Lung (tissue), 17 donors: ENCODE measurements at places on chromosomes 4 and X.

GRCh38 chr4:52366621-52367020 is 292.5 kb downstream of the USP46 start:
- DNase-seq = peak; percentile 52

GRCh38 chr4:52701207-52701606 is 42.1 kb upstream of the USP46 start:
- no peak for DNase-seq

DNA sequence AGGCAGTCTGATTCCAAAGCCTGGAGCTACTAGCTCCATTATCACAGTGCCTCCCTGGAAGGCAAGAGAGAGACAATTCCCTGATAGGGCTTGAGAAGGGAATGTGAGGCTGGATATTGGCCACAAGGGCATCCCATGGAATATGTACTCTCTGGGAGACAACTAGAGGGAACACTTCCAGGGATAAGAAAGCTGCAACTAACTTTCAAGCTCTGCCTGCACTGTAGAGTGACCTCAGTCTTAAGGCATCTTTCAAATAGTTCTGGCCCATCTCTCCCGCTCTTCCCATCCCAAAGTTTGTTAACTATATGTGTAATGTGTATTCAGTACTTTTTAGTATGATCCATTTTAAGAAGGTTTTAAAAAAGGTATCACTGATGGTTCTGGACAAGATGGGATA is 13.1 kb upstream of the RNF212 start:
- no peak for DNase-seq

DNA sequence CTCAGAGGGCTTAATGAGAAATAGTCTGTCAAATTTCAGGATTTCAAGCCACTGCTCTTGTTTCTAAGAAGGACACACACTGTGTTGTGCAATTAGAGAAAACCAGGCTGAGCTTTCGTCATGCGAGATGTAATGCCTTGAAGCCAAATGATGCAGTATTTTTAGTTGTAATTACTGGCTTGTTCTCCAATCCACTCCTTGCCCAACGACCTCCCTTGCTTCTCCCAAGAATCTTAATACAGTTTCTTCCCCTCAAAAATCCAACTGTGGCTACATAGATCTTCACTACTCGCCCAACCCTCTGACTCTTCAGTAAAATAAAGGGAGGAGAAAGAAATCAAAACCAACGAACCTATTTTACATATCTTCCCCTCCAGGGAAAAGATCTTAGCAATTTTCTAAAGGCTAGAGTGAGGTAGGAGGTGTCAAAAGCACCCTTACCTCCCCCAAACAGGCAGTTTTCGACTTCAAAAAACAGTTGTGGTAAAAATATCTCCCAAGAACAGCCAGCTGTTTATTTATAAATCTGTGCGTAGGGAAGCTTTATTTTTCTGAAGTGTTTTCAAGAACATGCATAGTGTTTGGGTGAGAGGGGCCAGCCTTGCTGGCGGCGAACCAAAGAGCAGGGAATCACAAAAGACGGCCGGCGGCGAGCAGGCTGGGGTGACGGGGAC is 68.7 kb downstream of the MGST2 start:
- peak; percentile 67 for DNase-seq

- no peak for DNase-seq
Observed at GRCh38 chr4:75099321-75099720, 166.4 kb downstream of the PARM1 start.

- DNase-seq = peak; percentile 60
Observed at GRCh38 chr4:102881343-102881742, 12.6 kb downstream of the CISD2 start.

DNA sequence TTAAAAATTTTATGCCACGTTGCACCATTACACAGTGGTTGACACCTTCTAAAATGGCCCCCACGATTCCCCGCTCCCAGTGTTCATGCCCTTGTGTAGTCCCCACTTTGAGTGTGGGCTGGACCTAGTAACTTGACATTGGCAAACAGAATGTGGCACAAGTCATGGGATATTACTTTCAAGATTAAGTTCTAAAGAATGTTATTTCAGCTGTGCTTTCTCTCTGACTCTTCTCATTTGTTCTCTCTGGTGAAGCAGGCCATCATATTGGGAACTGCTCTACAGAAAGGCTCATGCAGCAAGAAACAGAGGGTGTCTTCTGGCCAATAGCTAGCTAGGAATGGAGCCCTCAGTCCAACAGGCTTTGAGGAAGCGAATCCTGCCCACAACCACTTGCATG is 67.1 kb downstream of the ATXN3L start:
- DNase-seq = no peak

DNA sequence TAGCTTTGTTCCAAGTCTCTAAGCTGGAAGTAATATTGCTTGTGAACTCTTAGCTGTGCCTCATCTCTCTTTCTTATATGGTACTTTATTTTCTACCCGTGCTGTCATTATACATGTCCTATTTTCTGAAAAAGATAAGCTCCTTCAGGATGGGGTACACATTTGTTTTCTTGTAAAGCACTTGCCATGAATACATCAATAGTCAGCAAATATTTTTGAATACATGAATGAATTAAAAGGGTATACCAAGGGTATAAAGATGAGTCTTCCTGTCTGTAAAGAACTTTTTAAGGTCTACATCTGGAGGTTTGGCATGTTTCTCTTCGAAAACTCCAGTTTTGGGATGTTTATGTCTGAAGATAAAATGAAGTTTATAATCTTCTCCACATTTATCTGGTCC is 26.7 kb downstream of the SCOC start:
- no peak for DNase-seq

DNA sequence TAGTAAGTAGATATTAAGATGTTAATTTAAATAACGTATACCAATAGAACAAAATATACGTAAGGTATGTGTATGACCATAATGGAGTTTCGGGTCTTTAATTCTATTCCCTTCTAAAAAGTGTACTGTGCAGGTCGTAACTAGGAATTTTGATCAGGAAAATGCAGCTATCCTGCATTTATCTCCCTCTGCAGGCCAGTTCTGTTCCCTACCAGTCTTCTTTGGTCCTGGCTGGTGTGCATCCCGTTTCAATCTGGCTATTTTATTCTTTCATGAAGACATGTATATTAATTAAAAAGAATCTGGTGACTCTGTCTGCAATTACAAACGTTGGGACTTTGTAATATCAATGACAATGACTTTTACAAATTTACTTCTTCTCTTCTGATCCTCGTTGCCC is 534.1 kb upstream of the AADAT start:
- no peak for DNase-seq

- DNase-seq = no peak
Observed at GRCh38 chrX:123756320-123756719, 23.5 kb upstream of the THOC2 start.

GRCh38 chr4:99808260-99808857 is 8.3 kb upstream of the DAPP1 start:
- peak; percentile 41 for DNase-seq

- no peak for DNase-seq
Observed at GRCh38 chr4:60042941-60043340, 1157.2 kb upstream of the ADGRL3 start.

DNA sequence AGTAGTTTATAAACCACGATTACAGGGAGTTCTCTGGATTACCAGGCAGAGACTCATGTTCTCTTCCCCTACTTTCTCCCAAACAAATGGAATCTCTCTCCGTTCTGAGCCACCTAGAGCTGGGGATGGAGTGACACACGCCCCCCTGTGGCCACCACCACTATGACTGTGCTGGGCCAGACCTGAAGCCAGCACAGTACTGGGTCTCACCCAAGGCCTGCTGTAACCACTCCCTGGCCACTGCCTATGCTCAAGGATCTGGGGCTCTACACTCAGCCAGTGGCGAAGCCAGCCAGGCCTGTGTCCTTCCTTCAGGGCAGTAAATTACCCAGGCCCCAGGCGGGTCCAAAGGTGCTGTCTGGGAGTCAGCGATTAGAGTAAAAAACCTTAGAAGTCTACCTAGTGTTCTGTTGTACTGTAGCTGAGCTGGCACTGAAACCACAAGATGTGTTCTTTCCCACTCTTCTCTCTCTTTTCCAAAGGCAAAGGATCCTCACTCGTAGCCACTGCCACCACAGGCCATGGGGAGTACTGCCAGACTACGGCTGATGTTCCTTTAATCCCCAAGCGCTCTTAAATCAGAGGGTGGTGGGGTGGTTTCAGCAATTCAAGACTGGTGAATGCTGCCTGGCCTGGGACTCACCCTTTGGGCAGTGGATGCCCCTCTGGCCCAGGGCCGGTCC is 412.2 kb upstream of the ARX start:
- no peak for DNase-seq

DNA sequence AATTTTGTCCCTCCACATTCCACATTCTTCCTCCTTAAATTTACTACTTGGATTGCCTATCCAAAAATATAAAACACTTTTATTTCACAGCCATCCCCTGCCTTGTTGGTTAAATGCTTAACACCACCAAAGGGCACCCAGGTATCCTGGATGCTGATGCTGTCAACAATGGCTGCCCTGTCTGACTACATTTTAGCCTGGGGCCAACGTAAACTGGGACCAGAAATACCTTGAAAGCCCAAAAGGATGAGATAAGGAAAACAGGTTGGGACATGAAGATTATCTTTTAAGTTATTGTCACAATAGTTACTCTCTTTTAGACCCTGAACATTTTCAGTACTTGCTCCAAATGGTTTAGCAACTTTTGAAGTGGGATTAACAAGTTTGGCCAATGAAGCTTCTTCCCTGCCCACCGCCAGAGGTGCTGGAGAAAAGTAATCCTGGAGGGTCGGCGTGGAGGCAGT is 775 bp upstream of the YIPF6 start:
- DNase-seq = no peak

- DNase-seq = peak; percentile 76
Observed at GRCh38 chrX:19593690-19594089, 78.4 kb upstream of the MAP3K15 start.

DNA sequence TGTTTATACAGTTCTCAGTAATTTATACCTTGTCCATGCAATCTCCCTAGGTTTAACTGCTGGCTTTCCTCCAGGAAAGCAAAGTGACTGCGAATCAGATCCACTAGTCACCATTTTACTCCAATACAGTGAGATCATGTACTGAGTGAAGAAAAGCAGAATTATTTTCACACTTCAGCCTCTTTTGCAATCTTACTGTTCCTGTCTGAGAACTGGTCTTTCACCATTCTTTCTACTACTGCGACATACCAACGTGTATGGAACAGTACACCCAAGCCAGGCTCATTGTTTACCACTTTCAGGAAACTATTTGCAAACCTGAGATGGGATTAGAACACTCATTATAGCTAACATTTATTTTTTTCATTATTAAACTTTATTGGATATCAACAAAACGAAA is 8.0 kb upstream of the MSL3 start:
- DNase-seq = peak; percentile 29

DNA sequence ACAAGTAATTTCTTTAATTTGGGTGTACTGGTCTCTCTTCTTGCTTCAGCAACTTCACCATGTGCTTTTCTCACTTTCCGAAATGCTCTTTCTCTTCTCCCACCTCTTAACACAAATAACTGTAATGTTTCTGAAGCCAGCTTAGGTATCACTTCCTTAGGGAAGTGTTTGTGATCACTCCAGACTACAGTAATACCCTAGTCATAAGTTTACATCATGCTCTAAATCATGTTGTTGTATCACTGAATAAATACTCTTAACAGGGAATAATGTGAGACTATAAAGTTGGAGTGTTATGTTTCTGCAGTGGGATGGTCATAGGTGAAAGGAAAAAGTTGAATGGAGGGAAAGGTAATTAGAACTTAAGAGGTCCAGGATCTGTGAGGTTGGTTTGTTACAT is 712.3 kb downstream of the C4orf33 start:
- DNase-seq = no peak

DNA sequence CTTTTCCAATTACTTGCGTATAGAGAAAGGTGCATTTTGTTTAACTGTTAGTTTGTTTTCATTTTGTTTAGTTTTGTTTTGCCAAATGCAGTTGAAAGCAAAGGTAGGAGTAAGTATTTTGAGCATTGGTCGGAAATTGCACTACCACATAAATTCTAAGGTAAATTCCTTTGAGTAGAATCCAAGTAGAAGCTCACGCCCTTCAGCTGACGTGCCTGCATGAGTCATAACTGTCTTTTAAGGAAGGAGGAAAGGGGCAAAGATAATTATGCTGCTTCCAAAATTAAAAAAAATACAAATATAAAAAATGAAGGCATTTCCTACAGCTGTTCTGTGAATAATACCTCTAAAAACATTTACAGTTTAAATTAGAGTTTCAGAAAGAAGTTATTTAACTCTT is 110.2 kb upstream of the MYOZ2 start:
- DNase-seq = no peak

DNA sequence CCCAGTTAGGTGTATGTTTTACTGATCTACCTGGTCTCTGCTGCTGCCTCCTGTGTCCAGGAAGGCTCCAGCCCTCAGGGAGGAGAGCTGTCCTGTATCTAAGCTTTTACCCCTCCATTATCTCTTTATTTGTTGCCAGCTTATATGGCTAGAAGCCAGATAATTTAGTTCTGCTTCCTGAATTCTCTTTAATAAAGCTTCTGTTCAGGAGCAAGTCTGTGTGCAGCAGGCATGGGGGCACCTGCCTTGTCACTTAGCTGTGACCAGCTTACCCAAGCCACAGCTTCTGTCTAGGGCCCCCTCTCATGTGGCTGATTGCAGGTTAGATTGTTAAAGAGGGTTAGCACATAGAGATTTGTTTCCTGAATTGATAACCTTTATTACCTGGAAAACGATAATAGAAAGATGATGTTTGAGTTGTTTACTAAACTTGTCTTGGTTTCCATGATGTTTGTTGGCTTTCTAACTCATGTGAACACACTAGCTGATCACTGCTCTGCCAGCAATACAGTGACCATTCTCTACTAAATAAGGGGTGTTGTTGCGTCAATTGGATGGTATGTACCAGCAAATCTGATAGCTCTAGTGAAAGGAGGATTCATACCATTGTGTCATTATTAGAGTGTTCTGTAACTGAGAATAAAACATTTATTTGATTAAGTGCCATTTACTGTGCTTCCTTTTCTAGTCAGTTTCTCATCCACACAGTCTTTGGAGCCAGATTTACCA is 189.8 kb upstream of the ANK2 start:
- DNase-seq = no peak

GRCh38 chr4:90349636-90350035 is 222.4 kb downstream of the CCSER1 start:
- no peak for DNase-seq

DNA sequence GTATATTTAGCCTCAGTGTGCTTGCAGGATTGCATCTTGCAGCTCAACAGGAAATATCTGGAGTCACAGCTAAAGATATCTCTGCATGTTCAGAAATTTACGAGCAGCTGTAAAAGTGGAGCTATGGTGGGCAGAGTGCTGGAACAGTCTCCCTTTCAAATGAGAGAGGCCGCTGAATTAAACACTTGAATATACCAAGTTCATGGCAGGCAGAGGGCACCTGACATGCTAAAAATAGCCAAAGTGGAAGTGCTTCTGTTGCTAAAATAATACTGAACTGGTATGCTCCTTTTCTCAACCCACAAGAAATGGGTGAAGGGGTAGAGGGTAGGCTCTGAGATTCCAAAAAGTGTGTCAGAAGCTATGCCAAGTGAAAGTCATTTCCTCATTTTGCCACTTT is 98.1 kb downstream of the MGST2 start:
- peak; percentile 77 for DNase-seq

GRCh38 chrX:71652405-71652804 is 14.9 kb upstream of the LOC101059915 start:
- DNase-seq = peak; percentile 65

- DNase-seq = no peak
Observed at GRCh38 chrX:98207947-98208346, 1324.2 kb downstream of the RPA4 start.
